Fibroblast of skin of back (primary cell): ENCODE measurements at places on chromosomes 2 and 18.

DNA sequence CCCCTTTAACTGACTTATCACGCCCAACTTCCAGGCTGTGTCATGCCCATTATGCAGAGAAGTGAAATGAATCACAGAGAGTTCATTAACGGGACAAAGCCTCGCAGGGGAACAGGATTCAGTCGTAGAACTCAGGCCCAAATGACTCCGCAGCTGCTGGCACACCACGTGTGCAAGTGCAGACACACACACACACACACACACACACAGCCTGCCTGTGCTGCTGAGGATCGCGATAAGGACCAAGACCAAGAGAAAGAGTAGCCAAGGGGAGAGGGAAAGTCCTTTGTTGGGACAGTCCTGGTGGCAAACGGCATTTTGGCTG is 90.0 kb upstream of the TAF1B start:
- DNase-seq: peak; percentile 90

DNA sequence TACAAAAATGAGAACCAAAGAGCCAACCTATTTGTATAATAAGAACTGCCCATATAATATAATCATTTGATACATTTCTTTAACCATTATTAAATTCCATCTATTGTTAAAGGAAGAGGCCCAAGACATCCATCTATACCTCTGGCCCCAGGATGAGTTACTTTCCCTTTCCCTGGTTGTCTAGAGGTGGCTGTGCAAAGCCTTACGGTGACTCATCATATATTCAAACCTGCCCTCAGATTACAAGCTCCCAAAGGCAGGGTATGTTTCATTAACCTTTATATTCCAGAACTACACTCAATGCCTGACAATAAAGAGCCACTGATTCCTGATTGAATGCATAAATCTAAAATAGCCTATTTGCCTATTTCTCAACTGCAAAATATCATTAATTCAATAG is 105.8 kb upstream of the PID1 start:
- DNase-seq: no peak

GRCh38 chr18:6891788-6892187 is 162.3 kb downstream of the ARHGAP28 start:
- DNase-seq: peak; percentile 22

DNA sequence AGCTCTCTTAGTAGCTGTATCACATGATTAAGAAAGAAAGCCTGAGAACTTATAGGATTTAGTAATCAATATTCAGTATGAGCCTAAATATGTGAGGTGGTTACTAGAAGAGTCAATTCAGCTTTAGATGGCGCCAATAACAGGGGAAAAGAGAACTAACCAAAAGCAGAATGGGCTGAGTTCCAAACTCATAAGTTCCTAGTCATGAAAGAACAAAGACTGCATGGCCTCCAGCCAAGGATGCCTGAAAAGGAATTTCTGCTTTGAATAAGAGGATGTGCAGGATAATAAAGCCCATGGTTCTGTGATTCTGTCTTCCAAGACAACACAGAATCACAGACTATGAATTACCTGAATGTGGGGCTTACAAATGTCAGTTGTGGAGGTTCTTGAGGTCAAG is 196.5 kb downstream of the SATB2 start:
- peak; percentile 33 for DNase-seq

DNA sequence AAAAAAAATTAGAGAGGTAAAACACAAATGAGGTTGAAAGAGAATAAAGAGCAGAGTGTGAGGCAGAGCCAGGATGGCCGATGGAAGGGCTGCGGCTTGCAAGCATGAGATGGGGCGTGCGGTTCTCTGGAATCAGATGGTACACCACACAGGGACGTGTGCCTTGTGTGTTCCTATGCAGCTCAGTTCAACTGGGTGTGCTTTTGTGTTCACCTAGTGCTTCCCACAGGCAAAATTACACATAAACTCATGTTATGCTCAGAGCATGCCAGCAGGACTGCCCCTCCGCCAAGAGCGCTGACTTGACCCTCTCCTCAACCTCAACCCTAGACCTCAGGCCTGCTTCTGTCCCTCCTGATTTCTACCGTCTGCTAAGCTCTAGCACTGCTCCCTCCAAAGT is 24.4 kb downstream of the STARD7 start:
- no peak for DNase-seq

DNA sequence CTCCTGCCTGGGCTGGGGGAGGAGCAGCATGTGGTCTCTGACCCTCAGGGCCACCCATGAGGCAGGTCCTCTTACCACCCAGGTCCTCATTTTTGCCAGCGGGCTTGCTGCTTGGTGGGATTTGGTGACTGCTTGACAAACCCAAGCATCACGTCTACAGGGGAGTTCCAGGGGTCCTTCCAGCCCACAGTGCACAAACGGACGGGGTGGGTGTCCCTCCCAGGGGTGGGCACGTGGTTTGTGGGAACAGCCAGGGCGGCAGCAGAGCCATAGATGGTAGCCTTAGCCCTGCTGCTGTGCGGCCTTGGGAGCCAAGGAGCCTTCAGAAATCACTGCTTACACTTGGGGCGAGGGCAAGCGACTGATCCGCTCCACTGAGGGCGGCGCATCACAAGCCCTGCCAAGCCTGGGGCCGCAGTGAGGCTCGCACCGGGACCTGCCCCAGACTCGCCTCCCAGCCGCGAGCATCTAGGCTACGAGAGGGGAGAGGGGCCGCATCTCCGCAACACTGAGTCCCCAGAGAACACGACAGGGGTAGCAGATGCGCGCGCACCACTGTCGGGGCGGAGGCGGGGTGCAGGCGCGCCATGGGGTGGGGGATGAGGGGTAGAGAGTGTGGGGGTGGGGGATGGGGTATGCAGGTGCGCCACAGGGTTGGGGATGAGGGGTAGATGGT is 36.9 kb downstream of the SNED1 start:
- no peak for DNase-seq

- DNase-seq: peak; percentile 24
Observed at GRCh38 chr18:27762054-27762453, 414.9 kb downstream of the CDH2 start.

DNA sequence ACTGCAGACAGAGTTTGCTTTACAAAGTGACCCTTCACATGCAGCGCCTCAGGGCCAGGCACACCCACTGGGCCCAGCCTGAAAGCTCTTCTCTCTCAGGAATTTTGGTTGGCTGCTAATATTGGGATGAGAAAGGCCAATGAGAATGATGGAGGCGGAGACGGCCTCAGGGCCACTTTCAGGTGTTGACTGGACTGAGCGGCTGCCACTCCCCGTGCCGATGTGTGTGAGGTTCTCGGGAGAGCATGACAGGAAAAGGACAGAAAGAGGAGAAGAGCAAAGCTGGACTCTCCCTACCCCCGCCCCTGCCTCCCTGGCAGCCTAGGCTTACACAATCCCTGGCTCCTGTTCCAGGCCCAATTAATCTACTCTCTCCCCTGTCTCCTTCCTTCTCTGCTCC is 155.7 kb downstream of the CELF4 start:
- no peak for DNase-seq
